ENCODE measurements at places on chromosomes 13 and 19.

- no peaks in the 10 kb centered on the region for H3K36me3 ChIP-seq
- DNase-seq, result no peak
- H3K27me3 ChIP-seq, result no peaks in the 10 kb centered on the region
Observed at GRCh38 chr13:97327506-97328221, 105.5 kb downstream of the MBNL2 start.

- no peaks in the 10 kb centered on the region for H3K36me3 ChIP-seq
- H3K27me3 ChIP-seq, result peaks cover 2% of the 10 kb centered on the region
- H3K27ac ChIP-seq, result no peak overlapping the region
- no peak overlapping the region for H3K4me3 ChIP-seq
Observed at GRCh38 chr13:59416561-59416960, 747.2 kb downstream of the DIAPH3 start.

DNA sequence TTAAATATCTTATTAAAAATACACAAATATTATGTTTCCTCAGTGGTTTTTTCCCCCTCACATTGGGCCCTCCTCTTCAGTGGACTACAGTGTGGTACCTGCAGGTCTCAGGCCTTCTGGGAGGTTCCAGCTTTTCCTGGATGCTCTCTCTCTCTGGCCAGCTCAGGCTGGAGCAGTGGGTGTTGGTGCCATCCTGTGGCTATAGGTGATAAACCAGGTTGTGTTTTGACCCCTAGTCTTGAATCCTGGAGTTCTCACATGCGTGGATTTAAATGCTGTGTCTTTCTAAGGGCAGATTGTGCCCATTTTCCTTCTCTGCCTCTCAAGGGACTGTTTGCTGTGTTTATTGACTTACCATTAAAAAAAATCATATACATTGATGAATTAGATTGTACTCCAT lies 41.2 kb upstream of the ZNF527 start:
- H3K27me3 ChIP-seq, result no peaks in the 10 kb centered on the region
- DNase-seq, result no peak
- H3K36me3 ChIP-seq, result peaks cover 25% of the 10 kb centered on the region
- no peak overlapping the region for H3K4me3 ChIP-seq

DNA sequence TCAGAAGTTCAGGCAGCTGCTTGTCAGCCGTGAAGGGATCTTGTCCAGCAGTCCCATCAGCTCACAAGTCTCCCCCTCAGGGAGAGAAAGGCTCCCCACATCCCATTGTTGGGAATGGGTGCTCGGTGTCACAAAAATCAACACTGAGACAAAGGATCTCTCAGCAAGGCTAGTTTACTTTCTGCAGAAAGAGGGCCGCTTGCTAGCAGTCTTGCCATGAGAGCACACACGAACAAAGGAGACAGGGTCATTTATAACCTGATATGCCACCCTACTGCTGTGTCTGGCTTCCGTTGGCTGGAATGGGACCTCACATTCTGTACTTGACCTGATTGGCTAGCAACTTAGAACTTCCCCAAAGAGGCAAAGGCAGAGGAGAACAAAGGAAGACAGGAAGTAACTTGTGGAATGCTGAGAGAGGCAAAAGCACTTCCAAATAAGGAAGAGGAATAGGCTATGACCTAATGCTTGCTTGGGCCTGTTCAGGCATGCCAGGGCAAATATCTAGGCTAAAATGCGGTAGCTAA lies 8.7 kb upstream of the IGFL3 start:
- DNase-seq, result no peak
- H3K4me1 ChIP-seq, result no peaks in the 10 kb centered on the region
- H3K27ac ChIP-seq, result no peak overlapping the region
- H3K36me3 ChIP-seq, result no peaks in the 10 kb centered on the region
- peaks cover 18% of the 10 kb centered on the region for H3K27me3 ChIP-seq
- H3K4me3 ChIP-seq, result no peak overlapping the region

GRCh38 chr19:662207-662961 lies 630 bp downstream of the RNF126 start:
- peaks cover 60% of the 10 kb centered on the region for H3K4me1 ChIP-seq
- H3K27ac ChIP-seq, result peak overlapping the region; percentile 92
- peak overlapping the region; percentile 78 for H3K4me3 ChIP-seq
- H3K27me3 ChIP-seq, result no peaks in the 10 kb centered on the region
- peak; percentile 67 for DNase-seq
- H3K36me3 ChIP-seq, result peaks cover 4% of the 10 kb centered on the region

GRCh38 chr19:48635966-48636858 lies 967 bp downstream of the DBP start:
- H3K27me3 ChIP-seq, result no peaks in the 10 kb centered on the region
- H3K4me1 ChIP-seq, result peaks cover 44% of the 10 kb centered on the region
- H3K36me3 ChIP-seq, result peaks cover 20% of the 10 kb centered on the region
- H3K4me3 ChIP-seq, result peak overlapping the region; percentile 90
- peak; percentile 37 for DNase-seq

- no peak overlapping the region for H3K27ac ChIP-seq
- no peaks in the 10 kb centered on the region for H3K36me3 ChIP-seq
- no peaks in the 10 kb centered on the region for H3K4me1 ChIP-seq
- H3K4me3 ChIP-seq, result no peak overlapping the region
Observed at GRCh38 chr13:113078902-113079780, 26.4 kb upstream of the F7 start.

GRCh38 chr19:15732388-15732787 lies 4.6 kb downstream of the OR10H2 start:
- DNase-seq, result no peak
- no peak overlapping the region for H3K4me3 ChIP-seq
- peaks cover 7% of the 10 kb centered on the region for H3K27me3 ChIP-seq
- no peaks in the 10 kb centered on the region for H3K36me3 ChIP-seq
- no peak overlapping the region for H3K27ac ChIP-seq

DNA sequence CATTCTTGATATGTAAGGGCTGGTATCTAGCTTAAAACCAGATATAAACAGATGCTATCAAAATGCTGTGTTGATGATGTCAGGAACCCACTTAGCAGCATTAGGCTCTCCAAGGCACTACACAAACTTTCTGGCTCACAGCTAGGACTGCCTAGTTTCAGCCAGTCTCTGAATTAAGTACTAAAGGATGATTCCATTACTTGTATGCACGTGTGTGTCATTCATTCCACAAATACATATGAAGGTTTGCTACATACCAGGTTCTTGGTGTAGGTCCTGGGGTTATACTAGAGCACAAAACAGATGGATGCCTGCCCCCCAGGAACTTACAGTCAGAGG lies 151.5 kb downstream of the RGCC start:
- no peaks in the 10 kb centered on the region for H3K27me3 ChIP-seq
- no peak overlapping the region for H3K4me3 ChIP-seq
- H3K4me1 ChIP-seq, result no peaks in the 10 kb centered on the region
- DNase-seq, result no peak

GRCh38 chr13:29868581-29868980 lies 18.2 kb upstream of the UBL3 start:
- no peak overlapping the region for H3K4me3 ChIP-seq
- H3K4me1 ChIP-seq, result no peaks in the 10 kb centered on the region
- no peak overlapping the region for H3K27ac ChIP-seq
- peaks cover 11% of the 10 kb centered on the region for H3K27me3 ChIP-seq
- DNase-seq, result no peak

All from CD4-positive, CD25-positive, alpha-beta regulatory T cell (primary cell).